ENCODE measurements at places on chromosomes 7 and 10. TPM values are rescaled to one million over a fixed set of nuclear protein-coding genes. Genes with fewer than 3 reads are reported as not detected.

The TLX1 gene
- total RNA-seq, result not detected

The CPA2 gene
- total RNA-seq, result not detected

The BTBD16 gene
- 0.58 TPM for total RNA-seq

The FAM131B gene
- total RNA-seq, result 0.43 TPM

The SSBP1 gene
- total RNA-seq, result 253 TPM

The GIMAP5 gene
- total RNA-seq, result 0.24 TPM

The TTYH3 gene
- 46.4 TPM for total RNA-seq

The STAG3 gene
- total RNA-seq, result 0.40 TPM

The AOAH gene
- not detected for total RNA-seq

The GPAM gene
- 5.7 TPM for total RNA-seq

The TBL2 gene
- 53.2 TPM for total RNA-seq

The FAM221A gene
- total RNA-seq, result 0.60 TPM

The FGL2 gene
- total RNA-seq, result not detected

The TLL2 gene
- total RNA-seq, result not detected

The ACBD7 gene
- total RNA-seq, result 0.71 TPM

The VAX1 gene
- 1.3 TPM for total RNA-seq

The GIMAP1 gene
- total RNA-seq, result not detected

The HACD1 gene
- total RNA-seq, result 46.9 TPM

The SEMA4G gene
- 7.1 TPM for total RNA-seq

The ADRB1 gene
- 1.2 TPM for total RNA-seq

The LRRD1 gene
- not detected for total RNA-seq

The HOXA13 gene
- total RNA-seq, result 2.6 TPM

The SSC4D gene
- 1.5 TPM for total RNA-seq

The OR9A2 gene
- total RNA-seq, result not detected

The CALML5 gene
- not detected for total RNA-seq

The PRLHR gene
- not detected for total RNA-seq

The PDK4 gene
- total RNA-seq, result 9.4 TPM

The PNLIPRP1 gene
- total RNA-seq, result not detected

The LGI1 gene
- total RNA-seq, result not detected

The KNDC1 gene
- 2.4 TPM for total RNA-seq

The KLF14 gene
- not detected for total RNA-seq

The BLNK gene
- not detected for total RNA-seq

The SORCS3 gene
- total RNA-seq, result not detected

The ITGA8 gene
- 0.02 TPM for total RNA-seq

The HYAL4 gene
- not detected for total RNA-seq

The ASCC1 gene
- total RNA-seq, result 35.6 TPM

The GTF2IRD2 gene
- 7.7 TPM for total RNA-seq
